ENCODE measurements at places on chromosomes 16 and 17.

GRCh38 chr17:35148144-35148543, 527 bp downstream of the UNC45B start:
- DNase-seq, result no peak

DNA sequence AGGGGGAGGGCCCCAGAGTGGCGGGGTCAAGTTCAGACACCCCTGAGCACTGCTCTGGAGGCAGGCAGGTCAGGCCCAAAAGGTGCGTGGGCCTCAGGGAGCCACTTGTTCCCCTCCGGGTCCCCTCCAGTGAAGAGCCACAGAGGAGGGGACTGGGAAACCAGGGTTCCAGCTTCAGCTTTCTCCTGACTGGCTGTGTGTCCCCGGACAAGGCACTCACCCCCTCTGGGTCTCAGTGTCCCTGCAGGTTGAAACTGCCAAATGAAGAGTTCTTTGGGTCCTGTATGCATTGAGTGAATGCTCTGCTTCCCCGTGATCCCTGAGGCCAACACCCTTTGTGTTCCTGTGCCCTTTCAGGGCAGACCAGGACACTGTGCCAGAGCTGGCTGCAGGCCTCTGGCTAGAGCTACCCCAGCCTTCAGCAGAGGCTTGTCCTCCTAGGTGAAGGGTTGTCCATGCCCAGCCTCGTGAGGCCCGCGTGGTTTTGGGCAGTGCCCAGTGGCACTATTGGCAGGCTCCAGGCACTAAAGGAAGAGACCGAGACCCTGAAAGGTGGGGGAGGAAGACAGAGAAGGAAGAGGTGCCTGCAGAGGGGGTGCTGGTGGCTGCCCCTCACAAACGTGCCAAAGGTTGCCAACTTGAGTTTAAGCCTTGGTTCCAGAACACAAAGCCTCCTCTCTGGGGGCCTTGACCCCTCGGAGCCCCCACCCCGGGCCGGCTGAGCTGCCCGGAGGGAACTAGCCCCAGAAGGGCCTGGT, 13.3 kb upstream of the WNT3 start:
- no peak for DNase-seq

DNA sequence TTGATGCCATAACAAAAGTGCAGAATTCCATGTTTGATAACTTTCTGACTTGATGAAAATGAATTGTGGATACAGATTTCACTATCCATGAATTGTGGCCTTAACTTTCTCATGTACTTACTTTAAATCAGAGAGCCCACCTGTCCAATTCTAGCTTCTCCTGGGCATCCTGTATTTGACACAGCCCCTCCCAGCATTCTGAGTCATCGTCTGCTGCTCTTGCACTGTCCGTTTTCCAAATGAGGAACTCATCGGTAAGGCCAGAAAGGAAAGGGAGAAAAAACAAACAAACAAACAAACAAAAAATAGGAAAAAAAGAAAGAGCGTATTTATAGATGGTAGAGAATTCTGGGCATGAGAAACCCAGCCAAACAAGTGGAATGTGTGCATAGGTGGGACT, 361.6 kb downstream of the WWOX start:
- no peak for DNase-seq

GRCh38 chr16:75919664-75920063, 193.4 kb upstream of the CPHXL start:
- no peak for DNase-seq

DNA sequence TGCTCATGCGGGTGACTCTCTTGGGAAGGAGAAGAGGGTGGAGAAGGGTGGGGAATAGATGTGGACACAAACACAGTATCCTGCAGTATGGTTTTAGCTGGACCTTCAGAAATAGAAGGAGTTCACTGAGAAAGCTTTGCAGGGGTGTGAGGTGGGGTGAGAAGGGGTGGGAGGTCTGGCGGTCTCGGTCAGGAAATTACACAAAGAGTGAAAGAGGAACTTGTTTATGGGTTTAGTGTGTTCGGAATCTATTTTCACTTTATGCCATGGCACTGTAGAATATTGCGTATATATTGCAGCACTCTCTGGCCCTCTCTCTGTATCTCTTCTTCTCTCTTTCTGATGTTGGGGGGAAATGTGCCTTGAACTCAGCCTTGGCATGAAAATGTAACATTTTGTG, 148.2 kb upstream of the GOT2 start:
- DNase-seq, result no peak

DNA sequence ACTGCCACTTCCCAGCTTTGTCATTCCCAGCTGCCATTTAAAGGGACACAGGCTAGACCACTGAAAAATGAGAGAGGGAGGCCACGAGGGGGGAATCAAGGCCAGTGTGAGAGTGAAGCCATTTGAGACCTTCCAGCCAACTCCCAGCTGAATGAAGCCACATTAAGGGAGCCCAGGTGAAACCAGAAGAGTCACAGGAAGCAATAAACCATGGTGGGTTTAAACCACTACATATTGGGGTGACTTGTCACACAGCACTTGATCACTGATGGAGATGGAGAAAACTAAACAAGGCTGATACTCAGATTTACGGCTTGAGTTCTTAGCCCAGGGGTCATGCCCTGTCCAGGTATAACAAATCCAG, 2.8 kb upstream of the NUBP1 start:
- DNase-seq, result no peak

GRCh38 chr17:74954665-74955421, 17.7 kb downstream of the HID1 start:
- DNase-seq, result no peak
